NCI-H2081 (cell line): ENCODE measurements at places on chromosomes 2 and 18.

- DNase-seq = peak; percentile 66
These were observed 187.8 kb upstream of the SIX3 start for GRCh38 chr2:44753552-44754285.

DNA sequence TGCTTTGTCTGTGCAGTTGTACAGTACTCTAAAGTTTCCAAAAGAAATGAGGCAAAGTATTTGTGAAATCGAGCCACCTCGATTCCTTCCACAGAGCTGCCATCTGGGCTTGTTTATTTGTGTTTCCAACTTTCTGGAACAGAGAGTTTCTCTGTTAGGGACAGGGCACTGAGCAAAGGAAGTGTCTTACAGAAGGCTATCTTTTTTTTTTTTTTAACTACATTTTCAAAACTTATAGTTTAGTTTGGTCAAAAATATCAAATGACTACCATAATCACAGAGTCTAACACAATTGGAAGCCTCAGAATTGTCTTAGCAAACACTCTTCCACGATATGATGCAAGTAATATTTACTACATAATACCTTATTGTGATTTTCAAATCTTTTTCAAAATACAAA, 796 bp downstream of the RFTN2 start:
- no peak for DNase-seq

DNA sequence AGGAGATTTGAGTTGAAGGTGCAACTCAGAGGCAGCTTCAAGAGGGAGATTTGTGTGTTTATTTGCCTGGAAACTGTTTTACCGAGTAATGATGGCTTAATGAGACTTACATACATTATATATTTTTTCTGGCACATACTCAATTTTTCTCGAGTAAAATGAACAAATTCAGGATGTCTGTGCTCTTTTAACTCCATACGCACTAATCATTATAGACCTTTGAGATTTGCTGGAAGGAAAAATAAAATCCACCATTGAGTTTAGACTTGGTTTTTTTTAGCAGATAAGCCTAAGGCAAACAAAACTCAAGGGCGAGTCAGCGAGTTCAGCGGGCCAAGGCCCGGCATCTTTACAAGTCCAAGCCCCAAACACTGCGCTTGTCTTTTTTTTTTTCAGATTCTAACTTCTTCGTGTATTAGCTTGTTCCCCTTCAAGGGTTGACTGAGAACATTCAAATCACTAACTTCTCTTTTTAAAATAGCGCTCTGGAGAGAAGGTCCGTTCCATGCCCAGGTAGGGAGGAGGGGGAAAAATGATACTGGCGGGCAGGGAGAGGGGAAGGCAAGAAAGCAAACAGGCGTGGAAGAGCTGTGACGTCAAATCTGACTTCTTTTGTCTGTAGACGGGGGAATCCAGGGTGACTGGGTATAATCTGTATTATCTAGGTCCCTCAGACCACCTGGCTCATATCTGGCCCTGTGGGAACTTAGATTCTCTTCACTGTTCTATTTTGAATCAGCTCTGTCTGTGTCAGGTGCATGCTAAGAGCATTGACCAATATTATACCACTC, 72.7 kb upstream of the MAP3K20 start:
- no peak for DNase-seq

GRCh38 chr2:106020032-106020431, 174.1 kb downstream of the UXS1 start:
- no peak for DNase-seq

DNA sequence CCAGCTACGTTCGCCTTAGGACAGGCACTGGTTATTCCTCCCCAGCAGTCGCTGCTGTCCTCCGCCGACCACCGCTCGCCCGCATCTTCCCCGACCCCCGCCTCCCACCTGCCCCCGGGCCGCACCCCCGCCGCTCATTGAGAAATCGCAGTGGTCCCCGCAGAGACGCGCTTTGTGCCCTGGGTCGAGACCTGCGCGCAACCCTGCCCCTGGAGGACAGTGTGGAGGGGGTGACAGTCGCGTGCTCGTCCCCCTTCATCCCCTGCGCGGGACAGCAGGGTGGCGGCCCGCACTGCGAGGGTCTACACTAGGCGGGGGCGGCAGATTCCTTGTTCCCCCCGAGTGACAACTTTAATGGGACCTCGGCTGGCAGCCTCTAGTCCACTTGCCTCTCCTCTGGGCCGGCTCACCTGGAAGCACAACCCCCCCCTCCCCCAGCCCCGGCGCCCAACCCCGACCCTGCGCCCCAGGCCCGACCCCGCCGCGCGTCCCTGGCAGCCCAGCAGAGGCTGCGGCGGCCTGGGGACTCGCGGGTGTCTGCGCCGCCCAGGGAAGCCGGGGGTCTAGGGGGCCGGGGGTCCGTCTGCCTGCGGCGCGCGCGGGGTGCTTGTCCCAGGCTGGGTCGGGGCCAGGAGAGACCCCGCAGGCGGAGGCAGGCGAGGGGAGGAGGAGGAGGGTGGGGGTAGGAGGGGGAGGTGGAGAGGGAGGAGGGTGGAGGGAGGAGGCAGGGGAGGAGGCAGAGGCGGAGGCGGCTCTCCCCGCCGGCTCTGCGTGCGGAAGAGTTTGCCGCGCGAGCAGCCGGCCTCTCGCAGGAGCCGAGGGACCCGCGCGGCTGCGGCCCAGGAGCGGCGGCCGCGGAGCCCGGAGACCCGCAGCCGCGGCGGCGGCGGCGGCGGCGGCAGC, at the start of gene NPAS2:
TSS of gene NPAS2 (plus strand) at position 770 of the 903 bp plus-strand sequence. CDS start 84,616 bp downstream, outside the sequence.
- peak; percentile 10 for DNase-seq

- no peak for DNase-seq
These were observed 135.6 kb downstream of the GALNT1 start for GRCh38 chr18:35717182-35717581.

DNA sequence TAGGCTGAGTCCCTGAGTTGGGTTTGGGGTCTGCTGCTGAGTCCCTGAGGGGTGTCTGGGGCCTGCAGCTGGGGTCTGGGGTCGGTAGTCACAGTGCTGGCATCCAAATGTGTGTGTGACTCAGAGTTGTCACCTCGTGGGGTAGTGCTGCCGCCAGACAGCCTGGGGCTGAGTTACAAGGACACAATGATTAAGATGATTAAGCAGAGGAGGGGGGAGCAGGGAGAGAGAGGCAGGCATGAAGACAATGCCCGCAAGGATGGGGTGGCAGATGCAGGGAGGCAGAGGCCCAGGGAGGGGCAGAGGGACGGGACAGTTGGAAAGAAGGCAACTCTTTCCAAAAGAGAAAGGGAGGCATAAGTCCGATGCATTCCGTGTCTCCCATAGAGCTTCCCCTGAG, 120.2 kb downstream of the CELF4 start:
- DNase-seq = no peak

- no peak for DNase-seq
These were observed 99.4 kb upstream of the RASGRP3 start for GRCh38 chr2:33377048-33377447.

GRCh38 chr2:138470941-138471340, 30.6 kb upstream of the SPOPL start:
- DNase-seq = no peak

DNA sequence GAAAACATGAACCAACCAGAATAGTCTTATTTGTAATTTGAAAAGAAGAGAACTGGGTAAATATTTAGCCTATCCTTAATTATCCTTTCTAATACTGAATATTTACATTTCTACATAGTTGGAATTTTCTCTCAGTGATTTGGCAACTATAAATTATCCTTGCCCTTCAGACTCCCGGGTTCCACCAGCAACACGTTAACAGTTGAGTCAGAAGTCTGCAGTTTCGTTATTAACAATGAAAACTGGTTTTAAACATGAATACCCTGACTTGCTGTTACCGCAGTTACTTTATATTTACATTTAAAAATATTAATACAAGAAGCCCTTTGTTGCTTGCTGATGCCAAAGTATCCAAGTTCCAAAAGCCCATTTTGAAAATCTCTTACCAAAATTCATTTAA, 673.0 kb downstream of the ARHGAP15 start:
- DNase-seq = no peak

DNA sequence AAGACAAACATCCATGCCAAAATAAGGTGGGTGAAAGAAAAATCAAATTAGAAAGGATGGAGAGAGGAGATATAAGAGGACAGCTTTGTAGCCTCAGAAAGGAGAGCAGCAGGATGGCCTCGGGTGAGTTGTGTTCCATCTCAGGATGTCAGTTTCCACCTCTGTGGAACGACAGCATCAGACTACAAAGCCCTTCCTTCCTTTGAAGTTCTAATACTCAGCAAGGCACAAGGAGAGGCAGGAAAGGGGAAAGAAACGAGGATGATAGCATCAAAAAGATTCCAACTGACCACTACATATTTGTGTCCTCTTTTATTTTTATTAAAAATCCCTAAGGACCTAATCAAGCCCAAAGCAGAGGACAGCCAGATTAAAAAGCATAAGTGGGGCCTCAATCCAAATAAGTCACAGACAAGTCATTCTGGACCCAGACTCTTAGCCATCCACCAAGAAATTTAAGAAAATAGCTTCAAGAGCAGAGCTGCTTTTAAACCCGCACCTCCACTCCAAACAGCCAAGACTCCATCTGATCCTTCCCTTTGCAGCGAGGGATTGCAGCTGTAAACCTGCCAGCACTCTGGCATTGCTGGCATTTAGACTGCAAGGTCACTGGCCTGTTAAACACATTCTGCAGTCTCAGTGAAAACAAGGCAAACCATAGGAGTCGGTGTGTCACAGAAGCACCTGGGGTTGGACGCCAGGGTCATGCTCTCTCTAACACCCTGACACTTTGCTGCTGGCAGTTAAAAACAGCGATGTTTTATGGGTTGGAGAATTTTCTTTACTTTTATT, 314.5 kb upstream of the CHAC2 start:
- DNase-seq = no peak

- no peak for DNase-seq
These were observed 57.2 kb downstream of the LIPG start for GRCh38 chr18:49618742-49619681.

DNA sequence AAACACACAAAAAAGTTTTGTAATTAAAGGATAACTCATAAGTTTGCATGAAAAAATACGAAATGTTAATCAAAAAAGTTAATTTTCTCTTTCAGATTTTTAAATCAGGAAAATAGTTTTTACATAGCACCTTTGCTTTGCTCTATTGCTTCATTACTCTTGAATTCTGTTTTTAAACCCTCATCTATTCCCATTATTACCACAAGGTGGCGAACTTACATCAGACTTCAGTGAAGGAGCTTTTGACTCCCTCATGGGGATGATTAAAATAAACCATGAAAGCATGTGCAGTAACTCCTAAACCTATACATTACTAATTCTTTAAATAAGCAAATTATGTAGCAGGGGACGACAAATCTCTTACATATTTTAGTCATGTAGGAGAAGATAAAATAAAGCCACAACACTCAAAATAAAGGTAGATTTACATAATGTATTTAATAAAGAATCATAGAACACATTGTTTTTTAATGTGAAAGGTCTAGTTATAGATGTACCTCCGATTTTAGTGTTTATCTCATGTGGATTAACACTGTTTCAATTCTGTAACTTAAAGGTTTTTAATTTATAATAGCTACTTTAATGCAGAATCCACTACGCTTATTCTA, 105.2 kb downstream of the NETO1 start:
- peak; percentile 78 for DNase-seq

DNA sequence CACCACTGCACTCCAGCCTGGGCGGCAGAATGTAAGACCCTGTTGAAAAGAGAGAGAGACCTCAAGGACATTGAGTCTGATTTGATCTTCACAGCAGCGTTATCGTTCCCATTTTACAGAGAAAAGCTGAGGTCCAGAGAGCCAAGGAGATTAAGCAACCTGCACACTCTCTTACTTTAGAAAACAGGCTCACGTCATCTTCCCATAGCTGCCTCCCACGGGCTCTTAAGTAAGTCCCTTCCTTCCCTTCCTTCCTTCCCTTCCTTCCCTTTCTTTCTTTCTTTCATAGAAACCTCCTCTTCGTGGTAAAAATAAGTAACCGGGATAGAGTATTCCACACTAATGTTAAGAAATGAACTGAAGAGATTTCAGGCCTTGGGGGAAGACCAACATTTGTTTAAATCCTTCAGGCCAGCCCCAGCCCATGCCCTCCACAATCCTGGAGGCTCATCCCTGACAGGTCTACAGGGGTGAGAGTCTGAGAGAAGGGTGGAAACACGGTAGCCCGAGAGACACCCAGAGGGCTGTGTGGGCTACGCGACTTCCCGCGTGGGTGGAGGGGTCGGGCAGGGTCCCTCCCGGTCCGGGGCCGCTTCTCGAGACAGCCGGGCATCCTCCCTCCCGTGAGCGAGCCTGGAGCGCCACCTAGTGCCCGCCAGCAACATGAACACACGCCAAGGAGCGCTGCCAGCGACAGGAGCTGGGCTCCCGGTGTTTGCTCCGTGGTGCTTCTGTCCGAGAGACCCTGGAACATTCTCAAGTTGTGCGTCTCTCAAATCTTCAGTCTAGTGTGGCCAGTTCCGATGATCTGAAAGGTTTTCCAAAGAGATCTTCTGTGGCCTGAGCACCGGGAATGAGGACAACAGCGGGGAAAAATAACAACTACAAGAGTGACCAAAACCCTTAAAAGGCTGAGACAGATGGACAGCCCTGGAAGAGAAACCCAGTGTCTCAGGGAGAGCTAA, 160.3 kb downstream of the INO80D start:
- DNase-seq = peak; percentile 67

- no peak for DNase-seq
These were observed 208.4 kb downstream of the LNPK start for GRCh38 chr2:175793648-175794047.

DNA sequence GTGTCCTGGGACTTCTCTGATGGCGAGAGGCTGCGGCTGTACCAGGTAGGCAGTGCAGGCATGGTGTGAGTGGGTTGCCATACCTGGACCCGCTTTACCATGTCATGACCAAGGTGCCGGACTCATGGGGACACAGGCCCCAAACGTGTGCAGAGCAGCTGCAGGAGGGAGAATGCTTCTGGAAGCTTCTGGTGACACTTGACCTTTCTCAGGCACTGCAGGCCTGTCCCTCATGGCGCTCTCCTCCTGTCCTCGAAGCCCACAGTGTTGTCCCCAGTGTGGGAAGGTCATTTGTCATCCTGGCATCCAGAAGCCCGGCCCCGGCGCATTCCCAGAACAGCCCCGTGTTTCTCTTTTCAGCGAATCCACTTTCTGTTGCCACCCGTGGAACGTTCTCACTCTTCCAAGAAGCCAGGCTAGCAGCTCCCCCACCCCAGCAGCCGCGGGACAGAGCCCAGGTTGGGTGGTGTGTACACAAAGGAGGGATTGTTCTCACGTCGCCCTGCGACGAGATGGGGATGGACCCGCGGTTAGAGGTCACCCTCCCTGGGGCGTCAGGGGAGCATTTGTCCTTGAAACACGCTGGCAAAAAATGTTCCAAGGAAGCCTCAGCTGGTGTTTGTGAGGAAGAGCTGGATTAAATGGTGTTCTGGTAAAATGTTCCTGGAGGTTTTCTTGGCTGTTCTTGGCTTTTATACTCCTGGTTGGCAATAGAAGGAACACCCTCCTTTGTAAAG, 43.7 kb downstream of the SH3BP4 start:
- DNase-seq = no peak

- peak; percentile 99 for DNase-seq
These were observed 194.3 kb upstream of the ARL4C start for GRCh38 chr2:234691214-234691575.

- DNase-seq = no peak
These were observed 44.3 kb downstream of the CYRIA start for GRCh38 chr2:16621316-16621715.

- no peak for DNase-seq
These were observed 226.1 kb downstream of the MYCN start for GRCh38 chr2:16166327-16166981.

GRCh38 chr18:79549638-79550000, 130.0 kb upstream of the CTDP1 start:
- DNase-seq = no peak

GRCh38 chr18:6239716-6240115, 175.0 kb downstream of the L3MBTL4 start:
- DNase-seq = no peak

GRCh38 chr2:219207134-219207883, 727 bp downstream of the ZFAND2B start:
- no peak for DNase-seq
